ENCODE measurements at places on chromosomes 5 and 9. TPM values are rescaled to one million over a fixed set of nuclear protein-coding genes. Genes with fewer than 3 reads are reported as not detected.

CDKN2A gene
- total RNA-seq, result 3.9 TPM

RGS3 gene
- total RNA-seq, result 89.2 TPM

ACSL6 gene
- total RNA-seq, result 21.8 TPM

DNA sequence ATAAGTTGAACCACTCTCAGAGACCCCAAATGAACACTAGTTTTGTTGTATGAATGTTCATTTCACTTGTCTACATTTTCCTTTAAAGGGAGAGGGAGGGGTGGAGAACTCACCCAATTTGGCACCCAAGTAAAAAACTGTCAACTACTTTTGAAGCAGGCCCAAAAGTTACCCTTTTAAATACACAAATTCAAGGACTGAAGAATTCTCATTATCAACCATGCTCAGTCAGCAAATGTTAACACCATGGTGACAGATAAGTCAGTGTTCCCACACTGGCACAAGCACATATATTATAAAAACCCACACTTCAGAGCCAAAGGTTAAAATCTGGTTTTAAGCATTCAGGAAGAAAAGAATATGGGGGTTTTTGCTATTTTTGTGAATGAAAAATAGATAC, 31.6 kb downstream of the CSNK1A1 start:
- peaks cover 19% of the 10 kb centered on the region for H3K36me3 ChIP-seq
- no peak overlapping the region for H3K4me3 ChIP-seq
- peaks cover 60% of the 10 kb centered on the region for H3K4me1 ChIP-seq
- no peak for DNase-seq

- H3K27me3 ChIP-seq, result no peaks in the 10 kb centered on the region
- no peak overlapping the region for H3K27ac ChIP-seq
- H3K4me1 ChIP-seq, result no peaks in the 10 kb centered on the region
- no peak for DNase-seq
- H3K36me3 ChIP-seq, result no peaks in the 10 kb centered on the region
These were observed 213.5 kb upstream of the IRX1 start for GRCh38 chr5:3382151-3382550.

- no peaks in the 10 kb centered on the region for H3K4me1 ChIP-seq
- DNase-seq, result no peak
- H3K27ac ChIP-seq, result no peak overlapping the region
- H3K4me3 ChIP-seq, result no peak overlapping the region
- H3K27me3 ChIP-seq, result no peaks in the 10 kb centered on the region
- no peaks in the 10 kb centered on the region for H3K36me3 ChIP-seq
These were observed 493.1 kb downstream of the ZNF608 start for GRCh38 chr5:124253203-124253810.

LECT2 gene
- total RNA-seq, result not detected

TRPM3 gene
- total RNA-seq, result not detected

GRCh38 chr9:3585606-3586005, 59.8 kb upstream of the RFX3 start:
- no peaks in the 10 kb centered on the region for H3K36me3 ChIP-seq
- no peak overlapping the region for H3K27ac ChIP-seq
- no peaks in the 10 kb centered on the region for H3K27me3 ChIP-seq
- no peak overlapping the region for H3K4me3 ChIP-seq
- DNase-seq, result no peak

EGFLAM gene
- not detected for total RNA-seq

- H3K27me3 ChIP-seq, result no peaks in the 10 kb centered on the region
- no peaks in the 10 kb centered on the region for H3K4me1 ChIP-seq
- no peak overlapping the region for H3K27ac ChIP-seq
- DNase-seq, result no peak
These were observed 600.8 kb upstream of the ARRDC3 start for GRCh38 chr5:91983869-91984268.

DNA sequence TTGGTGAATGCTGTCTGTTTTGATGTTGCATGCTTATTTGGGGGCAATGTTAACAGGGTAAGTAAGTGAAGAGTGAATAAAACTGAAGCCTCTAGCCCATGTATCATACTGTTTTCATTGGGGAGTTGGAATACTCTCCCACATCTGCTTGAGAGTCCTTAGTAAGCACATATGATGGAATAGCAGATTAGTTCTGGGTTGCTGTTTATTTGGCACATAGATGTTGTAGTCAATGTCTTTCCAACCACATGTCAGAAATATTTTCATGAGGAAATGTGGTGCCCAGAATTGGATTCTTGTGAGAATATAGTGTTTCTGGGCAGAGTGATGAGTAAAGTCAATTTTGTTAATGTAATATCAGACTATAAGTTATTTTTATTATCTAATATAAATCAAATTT, 611.7 kb upstream of the FTMT start:
- no peaks in the 10 kb centered on the region for H3K36me3 ChIP-seq
- no peaks in the 10 kb centered on the region for H3K4me1 ChIP-seq
- H3K27me3 ChIP-seq, result no peaks in the 10 kb centered on the region
- H3K4me3 ChIP-seq, result no peak overlapping the region
- DNase-seq, result no peak

DNA sequence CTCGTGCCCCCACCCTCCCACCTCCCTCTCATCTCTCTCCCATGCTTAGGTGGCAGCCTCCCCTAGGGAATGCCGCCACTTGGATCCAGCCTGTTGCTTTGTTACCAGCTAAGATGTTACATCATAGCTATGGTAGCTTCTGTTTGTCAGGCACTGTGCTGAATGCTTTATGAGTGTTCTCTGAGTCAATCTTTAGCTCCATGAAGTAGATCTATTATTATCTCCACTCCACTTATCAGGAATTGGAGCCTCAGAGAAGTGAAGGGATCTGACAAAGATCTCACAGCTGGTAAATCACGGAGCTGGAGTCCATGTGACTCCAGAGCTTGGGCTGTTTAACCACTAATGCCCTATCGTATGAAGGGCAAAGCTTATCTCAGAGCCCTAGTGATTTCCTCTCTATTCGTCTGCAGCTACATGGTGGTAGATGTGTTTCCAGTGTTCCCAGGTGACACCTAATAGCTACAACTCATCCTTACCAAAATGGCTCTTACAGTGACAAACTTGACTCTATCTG, 54.1 kb downstream of the GARNL3 start:
- H3K4me3 ChIP-seq, result no peak overlapping the region
- H3K36me3 ChIP-seq, result no peaks in the 10 kb centered on the region
- H3K27me3 ChIP-seq, result no peaks in the 10 kb centered on the region

CDO1 gene
- total RNA-seq, result not detected

DNA sequence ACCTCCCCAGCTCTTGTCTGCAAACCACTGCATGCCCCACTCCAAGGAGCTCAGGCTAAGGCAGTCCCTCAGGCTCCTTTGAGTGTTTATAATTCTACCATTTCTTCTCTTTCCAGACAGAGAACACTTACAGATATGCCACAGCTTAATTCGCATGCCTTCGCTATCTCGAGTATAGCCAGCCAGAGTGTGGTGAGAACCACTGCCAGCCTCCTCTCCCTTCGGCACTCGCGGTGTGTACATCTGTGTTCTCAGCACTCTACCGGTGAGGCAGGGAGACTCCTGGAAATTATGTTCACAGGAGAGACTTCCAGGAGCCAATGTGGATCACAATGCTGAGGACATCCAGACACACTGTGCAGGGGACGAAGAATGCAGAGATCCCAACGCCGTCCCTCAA, 143.7 kb upstream of the IRX1 start:
- no peaks in the 10 kb centered on the region for H3K4me1 ChIP-seq
- H3K27me3 ChIP-seq, result no peaks in the 10 kb centered on the region
- H3K36me3 ChIP-seq, result no peaks in the 10 kb centered on the region
- no peak overlapping the region for H3K27ac ChIP-seq

DNA sequence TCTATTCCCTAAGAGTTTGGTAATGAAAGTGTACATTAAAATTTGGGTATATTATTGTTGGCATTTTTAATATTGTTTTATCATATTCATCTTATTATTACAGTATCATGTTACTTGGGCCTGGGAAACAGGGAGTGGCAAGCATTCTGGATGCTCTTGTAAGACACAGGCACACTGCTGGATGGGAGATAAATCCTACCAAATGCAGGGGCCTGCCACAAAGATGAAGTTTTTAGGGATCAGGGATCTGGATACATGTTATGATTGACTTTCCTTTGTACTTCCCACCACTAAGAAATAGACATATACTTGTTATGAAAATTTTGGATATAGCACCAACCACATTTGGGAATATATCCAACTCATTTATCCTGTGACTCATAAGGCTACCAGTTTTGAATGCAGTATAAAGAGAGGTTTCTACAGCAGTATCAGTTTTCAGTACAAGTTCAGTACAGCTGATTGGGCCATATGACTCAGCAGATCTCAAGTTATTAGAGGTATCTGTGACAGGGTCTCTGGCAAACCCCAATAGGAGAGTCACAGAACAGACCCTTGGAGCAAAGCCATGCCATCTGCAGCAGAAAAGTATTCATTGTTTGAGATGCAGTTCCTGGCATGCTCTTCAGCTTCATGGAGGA, 360.1 kb downstream of the DMAC1 start:
- no peak for DNase-seq
- H3K36me3 ChIP-seq, result no peaks in the 10 kb centered on the region
- H3K27me3 ChIP-seq, result no peaks in the 10 kb centered on the region
- no peak overlapping the region for H3K4me3 ChIP-seq
- no peaks in the 10 kb centered on the region for H3K4me1 ChIP-seq
- no peak overlapping the region for H3K27ac ChIP-seq

DNA sequence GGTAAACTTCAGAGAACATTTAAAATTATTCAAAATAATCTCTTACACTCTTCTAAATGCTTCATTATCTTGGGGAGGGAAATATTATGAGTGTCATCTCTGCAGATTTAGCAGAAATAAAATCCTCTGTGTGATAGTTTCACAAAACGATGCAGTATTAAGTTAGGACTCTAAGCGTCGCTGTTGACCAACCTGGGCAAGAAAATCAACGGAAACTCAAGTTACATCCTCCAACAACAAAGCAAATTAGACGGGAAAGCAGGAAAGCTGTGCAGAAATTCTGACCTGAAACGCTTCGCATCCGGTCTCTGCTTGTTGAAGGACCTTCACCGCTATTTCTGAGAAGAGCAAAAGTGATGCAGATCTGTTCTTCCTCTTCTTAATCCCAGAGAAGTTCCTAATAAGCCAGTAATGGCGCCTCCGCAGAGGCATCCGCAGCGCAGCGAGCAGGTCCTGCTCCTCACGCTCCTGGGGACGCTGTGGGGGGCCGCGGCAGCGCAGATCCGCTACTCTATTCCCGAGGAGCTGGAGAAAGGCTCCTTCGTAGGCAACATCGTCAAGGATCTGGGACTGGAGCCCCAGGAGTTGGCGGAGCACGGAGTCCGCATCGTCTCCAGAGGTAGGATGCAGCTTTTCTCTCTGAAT, at the start of gene PCDHGA6:
Gene PCDHGA6 (plus strand): TSS at position 219 of the 645 bp plus-strand sequence. CDS start 193 bp downstream, at position 412.
- no peaks in the 10 kb centered on the region for H3K36me3 ChIP-seq
- peaks cover 20% of the 10 kb centered on the region for H3K27me3 ChIP-seq
- no peak within 1 kb of the TSS for H3K4me3 ChIP-seq
- no peak within 1 kb of the TSS for H3K27ac ChIP-seq
- H3K4me1 ChIP-seq, result no peaks in the 10 kb centered on the region

- no peak for DNase-seq
- H3K27ac ChIP-seq, result no peak overlapping the region
- peaks cover 11% of the 10 kb centered on the region for H3K4me1 ChIP-seq
- H3K36me3 ChIP-seq, result no peaks in the 10 kb centered on the region
- H3K4me3 ChIP-seq, result no peak overlapping the region
These were observed 34.4 kb downstream of the CPEB4 start for GRCh38 chr5:173922527-173922926.

DDX4 gene
- not detected for total RNA-seq

DNA sequence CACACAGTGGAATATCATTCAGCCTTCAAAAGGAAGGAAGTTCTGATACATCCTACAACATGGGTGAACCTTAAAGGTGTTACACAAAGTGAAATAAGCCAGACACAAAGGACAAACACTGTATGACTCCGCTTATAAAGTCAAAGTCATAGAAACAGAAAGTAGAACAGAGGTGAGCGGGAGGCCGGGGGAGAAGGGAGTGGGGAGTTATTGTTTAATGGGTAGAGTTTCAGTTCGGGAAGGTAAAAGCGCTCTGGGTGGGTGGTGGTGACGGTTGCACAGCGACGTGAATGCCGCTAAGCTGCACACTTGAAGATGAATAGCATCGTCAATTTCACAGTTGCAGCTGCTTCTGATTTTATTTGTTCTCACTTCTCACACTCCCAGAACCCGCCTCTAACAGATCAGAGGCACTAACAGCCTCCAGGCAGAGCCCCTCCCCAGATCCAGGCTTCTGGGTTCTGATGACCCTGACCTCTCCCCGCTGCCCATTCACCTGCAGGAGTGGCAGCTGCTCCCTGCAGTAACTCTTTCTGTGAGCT, 34.1 kb downstream of the BNIP1 start:
- no peaks in the 10 kb centered on the region for H3K36me3 ChIP-seq
- H3K4me1 ChIP-seq, result no peaks in the 10 kb centered on the region
- H3K27ac ChIP-seq, result no peak overlapping the region
- no peaks in the 10 kb centered on the region for H3K27me3 ChIP-seq
- no peak for DNase-seq

IL3 gene
- total RNA-seq, result 69.7 TPM

DDX41 gene
- 160 TPM for total RNA-seq

- H3K4me1 ChIP-seq, result no peaks in the 10 kb centered on the region
- H3K27me3 ChIP-seq, result no peaks in the 10 kb centered on the region
- no peak for DNase-seq
These were observed 86.7 kb upstream of the ALDH1A1 start for GRCh38 chr9:73039271-73040263.

GNA14 gene
- total RNA-seq, result not detected

UBE2QL1 gene
- not detected for total RNA-seq

GRCh38 chr9:127990554-127990953, 9.8 kb upstream of the EEIG1 start:
- no peaks in the 10 kb centered on the region for H3K27me3 ChIP-seq
- DNase-seq, result no peak
- H3K4me1 ChIP-seq, result peaks cover 21% of the 10 kb centered on the region
- no peak overlapping the region for H3K27ac ChIP-seq
- no peaks in the 10 kb centered on the region for H3K36me3 ChIP-seq

DNA sequence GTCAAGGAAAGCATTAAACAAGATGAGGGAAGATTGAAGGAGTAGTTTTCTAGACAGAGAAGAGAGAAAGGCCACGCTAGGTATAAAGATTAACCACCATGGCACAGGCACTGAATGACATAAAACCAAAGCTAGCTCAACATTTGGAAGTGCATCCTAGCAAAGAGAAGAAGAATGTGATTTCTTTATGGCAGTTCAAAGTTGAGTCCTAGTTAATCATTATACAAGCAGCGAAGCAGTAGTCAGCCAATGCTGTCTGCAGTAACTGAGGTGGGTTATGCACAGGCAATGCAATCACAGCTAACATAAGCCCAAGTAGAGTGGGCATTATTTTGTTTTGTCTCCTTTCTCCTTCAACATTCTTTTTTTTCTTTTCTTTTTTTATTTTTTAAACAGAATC, 24.0 kb upstream of the ANKRD31 start:
- no peaks in the 10 kb centered on the region for H3K4me1 ChIP-seq
- H3K27ac ChIP-seq, result no peak overlapping the region
- H3K27me3 ChIP-seq, result no peaks in the 10 kb centered on the region

GRCh38 chr5:176611435-176611834, 1.5 kb upstream of the GPRIN1 start:
- no peaks in the 10 kb centered on the region for H3K36me3 ChIP-seq
- DNase-seq, result peak; percentile 63
- H3K27me3 ChIP-seq, result peaks cover 8% of the 10 kb centered on the region
- peaks cover 4% of the 10 kb centered on the region for H3K4me1 ChIP-seq
